ENCODE measurements at places on chromosomes 11 and 22.

DNA sequence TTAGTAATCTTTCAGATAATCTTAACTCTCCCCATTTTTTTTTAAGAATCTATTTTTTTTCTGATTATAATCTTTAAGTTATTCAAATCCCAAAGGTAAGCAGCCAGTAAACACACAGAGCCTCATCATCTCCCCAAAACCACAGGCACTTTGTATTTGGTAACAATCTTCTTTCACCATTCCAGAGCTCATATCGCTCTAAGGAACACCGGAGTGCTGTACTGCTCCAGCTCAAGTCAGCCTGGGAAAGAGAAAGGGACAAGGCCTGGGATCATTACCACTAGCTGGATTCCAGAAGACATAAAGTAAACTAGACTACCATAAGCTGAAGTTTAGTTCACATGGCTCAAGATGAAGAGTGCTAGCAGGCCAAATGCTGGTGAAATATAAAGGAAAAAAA, 73.0 kb upstream of the APOA1 start:
- no peak for DNase-seq

DNA sequence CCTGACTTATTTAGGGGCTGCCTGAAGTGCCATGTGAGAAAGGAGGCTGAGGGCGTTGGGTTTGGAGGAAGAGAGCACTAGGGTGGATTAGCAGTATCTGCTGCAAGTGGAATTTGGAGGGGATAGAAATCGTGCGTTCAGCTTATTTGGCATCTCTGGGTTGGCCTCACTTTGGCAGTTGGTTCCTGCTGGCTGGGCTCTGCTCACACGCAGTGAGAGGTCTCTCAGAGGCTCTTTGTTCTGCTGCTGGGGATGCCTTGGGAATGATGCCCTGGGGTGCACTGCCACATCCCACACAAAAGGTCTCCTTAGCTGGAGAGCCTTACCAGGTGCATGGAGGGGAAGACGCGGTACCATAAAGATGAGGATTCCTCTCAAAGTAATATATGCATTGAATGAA, 17.7 kb upstream of the MICAL2 start:
- DNase-seq, result no peak

GRCh38 chr11:94183886-94184264, 55.2 kb downstream of the PANX1 start:
- DNase-seq, result no peak

GRCh38 chr11:77171885-77172665, 44.0 kb downstream of the MYO7A start:
- no peak for DNase-seq

DNA sequence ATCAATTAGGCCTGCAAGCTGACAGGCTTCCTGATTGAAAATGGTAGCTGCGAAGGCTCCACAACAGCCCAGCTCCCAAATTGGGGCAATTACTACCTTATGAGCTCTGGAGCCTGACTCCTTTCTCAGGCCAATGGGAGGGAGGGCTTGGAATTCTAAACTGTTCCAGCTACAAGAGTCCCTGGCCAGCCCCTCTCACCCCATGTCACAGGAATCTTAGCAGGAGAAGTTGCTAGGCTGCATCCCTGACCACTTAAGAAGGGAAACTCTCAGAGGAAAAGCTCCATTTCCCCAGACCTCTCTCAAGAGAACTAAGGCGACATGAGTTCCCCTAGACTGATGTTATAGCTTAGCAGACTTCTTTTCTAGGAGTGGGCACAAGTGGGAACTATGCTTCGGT, 4.9 kb downstream of the LRP4 start:
- DNase-seq, result no peak

GRCh38 chr22:31812977-31813605, 59.3 kb downstream of the DEPDC5 start:
- no peak for DNase-seq

DNA sequence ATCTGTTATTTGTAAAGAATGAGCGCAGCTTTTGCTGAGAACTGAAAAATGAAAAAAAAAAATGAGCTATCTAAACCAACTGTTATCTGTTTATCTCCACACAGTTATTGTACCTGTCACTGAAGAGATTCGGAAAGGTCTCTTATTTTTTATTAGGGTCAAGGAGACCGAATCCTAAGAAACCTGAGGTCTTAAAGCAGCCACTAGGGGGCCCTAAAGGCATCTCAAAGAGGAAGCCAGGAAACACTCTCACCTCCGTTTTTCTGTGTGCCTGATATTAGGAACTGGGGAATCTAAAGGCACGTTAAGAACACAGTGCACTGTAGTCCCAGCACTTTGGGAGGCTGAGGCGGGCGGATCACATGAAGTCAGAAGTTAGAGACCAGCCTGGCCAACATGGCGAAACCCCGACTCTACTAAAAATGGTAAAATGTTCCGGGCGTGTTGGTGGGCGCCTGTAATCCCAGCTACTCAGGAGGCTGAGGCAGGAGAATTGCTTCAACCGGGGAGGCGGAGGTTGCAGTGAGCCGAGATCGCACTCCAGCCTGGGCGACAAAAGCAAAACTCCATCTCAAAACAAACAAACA, 3.5 kb upstream of the LARGE1 start:
- no peak for DNase-seq

GRCh38 chr11:803770-804598, 1.0 kb downstream of the PIDD1 start:
- no peak for DNase-seq

- DNase-seq, result no peak
These were observed 180.5 kb downstream of the MIAT start for GRCh38 chr22:26837784-26838470.

DNA sequence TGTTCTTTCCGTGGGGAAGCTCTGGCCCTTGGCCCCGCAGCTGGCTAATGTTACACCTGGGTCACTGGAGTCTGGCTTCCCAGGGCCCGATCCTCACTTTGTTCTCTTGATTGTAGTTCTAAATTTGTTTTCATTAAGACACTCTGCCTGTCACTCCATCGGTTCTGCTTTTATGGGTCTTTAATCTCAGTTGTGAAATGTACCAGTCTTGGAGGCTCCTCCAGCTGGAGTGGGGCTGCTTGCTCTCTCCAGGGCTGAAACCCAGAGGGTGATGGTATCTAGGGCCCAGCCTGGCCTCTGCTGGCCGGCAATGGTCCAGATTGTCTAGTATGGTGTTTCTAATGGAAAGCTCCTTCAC, 352.9 kb downstream of the TENM4 start:
- no peak for DNase-seq

DNA sequence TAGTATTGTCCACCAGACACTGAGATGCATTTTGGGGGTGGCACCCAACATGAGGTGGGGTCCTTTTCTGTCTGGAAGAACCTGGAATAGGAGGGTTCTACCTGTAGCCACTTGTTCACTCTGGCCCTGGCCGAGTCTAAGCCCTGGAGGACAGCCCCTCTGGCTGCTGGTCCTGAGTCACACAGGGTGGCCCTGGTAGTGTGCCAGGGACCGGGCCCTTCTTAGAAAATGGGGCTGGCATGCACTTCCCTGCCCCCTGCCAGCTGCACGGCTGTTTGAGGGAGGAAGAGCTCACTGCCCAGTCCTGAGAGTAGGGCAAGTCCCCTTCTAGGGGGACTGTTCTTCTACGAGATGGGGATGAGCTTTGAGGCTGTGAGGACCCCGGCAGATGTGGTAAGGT, 2.2 kb downstream of the PLCB3 start:
- no peak for DNase-seq

DNA sequence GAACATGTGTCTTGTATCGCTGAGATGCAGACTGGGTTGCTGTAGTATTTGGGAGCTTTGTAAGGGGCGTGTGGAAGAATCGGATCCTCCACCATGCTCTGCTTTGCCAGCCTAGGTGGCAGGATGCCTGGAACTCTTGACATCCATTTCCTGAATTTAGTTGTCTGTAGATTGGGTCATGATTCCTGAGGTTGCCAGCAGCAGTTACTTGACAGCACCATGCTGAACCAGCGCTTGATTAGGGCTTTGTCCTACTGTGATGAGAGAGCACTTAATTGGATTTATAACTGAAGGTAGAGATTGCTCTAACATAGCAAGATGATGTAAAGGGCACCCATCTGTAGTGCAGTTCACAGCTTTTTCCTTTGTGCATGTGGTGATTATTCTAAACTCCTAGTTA, 75.6 kb upstream of the HORMAD2 start:
- DNase-seq, result no peak
